Effector CD4-positive, alpha-beta T cell (primary cell): ENCODE measurements at places on chromosomes 7 and 10.

GRCh38 chr10:14010101-14010558 is 320.6 kb downstream of the FRMD4A start:
- DNase-seq: no peak

DNA sequence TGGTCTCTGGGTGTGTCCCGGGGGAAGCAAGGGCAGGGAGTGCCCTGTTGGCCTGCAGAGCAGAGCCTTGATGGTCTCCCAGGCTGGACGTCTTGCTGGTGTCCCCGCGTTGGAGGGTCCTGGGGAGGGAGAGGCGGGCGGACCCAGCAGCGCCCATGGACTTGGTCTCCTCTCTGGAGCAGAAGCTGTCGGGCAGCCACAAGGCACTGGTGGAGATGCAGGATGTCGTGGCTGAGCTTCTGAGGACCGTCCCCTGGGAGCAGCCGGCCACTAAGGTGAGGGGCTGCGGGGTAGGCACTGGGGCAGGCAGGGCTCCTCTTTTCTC is 20.9 kb downstream of the TTYH3 start:
- DNase-seq: no peak

DNA sequence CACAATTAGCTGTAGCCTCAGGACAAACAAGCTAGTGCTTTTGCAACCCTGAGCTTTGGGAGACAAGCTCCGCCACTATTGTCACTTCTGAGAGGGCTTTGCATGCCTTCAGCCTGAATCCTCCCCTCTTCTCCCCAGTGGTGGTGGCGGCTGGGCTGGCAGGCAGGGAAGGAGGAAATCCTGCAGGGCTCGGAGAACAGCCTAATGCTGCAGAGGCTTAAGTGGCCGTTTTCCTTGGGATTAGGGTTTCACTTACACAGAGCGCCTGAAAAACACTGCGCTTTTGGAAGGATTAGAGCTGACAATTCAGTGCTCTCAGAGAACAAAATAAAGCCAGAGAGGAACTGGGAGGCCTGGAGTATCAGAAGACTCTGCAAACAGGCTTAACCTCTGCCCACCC is 71.3 kb downstream of the PAX2 start:
- DNase-seq: no peak

- no peak for DNase-seq
Observed at GRCh38 chr7:44819292-44819691, 22.8 kb downstream of the PPIA start.

DNA sequence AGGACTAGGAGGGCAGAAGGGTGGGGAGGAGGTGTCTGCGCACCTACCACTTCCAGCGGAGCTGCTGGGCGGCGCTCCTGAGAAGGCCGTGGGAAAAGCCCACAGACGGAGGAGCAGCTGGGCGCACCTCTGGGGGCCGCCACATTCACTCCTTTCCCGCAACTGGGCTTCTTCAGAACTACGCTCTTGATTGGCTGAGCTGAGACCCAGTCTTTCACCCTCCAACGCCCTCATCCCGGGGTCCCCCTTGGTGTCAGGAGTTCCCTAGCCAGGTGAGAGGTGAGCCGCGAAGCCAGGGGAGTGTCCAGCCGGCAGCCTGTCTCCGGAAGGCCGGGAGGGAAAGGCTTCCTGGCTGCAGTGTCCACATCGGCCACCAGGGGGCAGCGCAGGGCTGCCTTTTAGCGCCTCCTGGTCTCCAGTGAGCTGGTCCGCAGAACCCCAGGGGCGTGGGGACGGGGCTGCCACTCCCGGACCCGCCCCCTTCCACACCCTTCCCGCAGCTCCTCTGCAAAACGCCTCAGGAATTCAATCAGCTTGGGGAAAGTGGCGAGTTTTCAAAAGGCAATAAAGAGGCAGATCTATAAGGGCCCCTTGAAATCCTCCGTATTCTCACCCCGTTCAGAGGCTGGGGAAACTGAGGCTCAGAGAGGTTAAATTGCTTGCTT is 98.8 kb downstream of the CHST15 start:
- DNase-seq: peak; percentile 69

DNA sequence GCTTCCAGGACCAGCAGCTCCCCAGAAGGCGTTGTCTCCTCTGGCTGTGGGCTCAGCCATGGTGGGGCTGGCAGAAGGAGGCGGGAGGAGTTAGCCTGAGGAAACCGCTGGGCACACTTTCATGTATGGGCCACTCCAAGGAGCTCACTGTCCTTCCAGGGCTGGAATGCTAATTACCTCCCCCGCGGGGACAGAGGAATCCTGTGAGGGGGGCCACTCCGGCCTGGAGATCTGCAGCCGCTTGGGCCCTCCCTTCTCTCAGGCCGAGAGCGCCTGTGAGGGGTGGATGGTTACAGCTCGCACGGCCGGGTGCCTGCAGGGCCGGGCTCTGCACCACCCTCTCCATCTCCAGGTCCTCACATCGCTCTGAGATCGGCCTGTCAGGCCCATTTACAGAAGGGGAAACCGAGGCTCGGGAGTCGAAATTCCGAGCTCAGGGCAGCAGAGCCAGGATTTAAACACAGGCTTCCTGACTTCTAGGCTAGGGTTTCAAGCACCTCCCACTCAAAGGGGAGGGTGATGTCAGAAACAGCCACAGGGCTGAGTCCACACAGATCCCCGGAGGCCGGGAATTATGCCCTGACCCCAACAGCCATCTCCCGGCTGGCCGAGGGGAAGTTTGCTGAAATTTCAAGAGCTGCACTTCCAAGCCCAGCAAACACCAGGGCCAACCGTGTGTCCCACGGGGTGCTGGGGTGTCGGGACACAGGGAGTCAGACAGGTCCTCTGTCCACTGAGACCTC is 59.1 kb downstream of the PDGFA start:
- no peak for DNase-seq

DNA sequence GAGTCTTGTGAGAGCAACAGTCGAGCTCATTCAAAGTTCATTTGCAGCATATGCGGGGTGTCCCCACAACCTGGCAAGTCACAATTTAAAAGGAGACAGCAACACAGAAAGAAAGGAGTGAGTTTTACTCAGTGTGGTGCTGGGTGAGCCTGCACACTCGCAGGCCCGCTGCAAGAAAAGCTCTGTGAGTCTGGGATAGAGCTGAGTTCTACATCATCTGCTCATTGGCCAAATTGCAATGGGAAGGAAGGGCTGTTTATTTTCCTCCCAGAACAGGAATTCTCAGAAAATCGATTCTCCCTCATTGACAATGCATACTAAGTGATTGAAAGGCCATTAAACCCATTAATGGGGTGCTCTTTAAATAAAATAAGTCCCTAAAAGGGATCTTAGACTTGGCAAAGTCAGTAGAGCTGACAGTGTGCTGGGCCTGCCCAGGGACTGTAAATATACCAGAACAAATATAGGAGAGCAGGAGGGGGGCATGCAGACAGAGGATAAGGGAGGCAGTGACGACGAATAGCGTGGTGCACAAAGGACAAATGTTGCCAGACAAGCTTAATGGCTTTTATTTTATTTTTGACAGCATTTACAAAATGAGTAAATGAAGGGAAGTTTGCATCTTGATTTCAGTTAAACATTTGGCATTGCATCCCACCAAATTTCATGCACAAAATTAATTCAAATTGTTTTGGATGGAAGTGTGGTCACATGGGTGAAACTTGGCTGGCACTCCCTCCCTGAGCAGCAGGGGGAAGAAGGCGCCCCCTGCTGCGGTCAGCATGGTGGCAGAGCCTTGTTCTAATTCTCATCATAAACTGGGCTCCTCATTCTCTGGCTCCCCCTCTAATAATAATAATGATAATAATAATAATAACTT is 215.7 kb downstream of the SNX10 start:
- DNase-seq: no peak

- DNase-seq: no peak
Observed at GRCh38 chr7:39845006-39845405, 105.0 kb upstream of the CDK13 start.

DNA sequence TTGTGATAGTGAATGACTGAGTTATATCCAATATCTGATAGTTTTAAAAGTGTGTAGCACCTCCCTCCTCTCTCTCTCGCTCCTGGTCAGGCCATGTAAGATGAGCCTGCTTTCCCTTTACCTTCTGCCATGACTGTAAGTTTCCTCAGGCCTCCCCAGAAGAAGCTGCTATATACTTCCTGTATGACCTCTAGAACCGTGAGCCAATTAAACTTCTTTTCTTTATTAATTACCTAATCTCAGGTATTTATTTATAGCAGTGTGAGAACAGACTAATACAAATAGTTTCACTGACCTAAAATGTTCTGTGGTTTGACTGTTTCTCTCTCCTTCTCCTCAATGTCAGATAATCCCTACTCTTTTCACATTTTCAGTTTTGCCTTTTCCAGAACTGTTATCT is 321.3 kb upstream of the MBL2 start:
- no peak for DNase-seq

- no peak for DNase-seq
Observed at GRCh38 chr10:94316560-94316959, 46.2 kb downstream of the NOC3L start.
